Stimulated activated CD4-positive, alpha-beta T cell treated with anti-CD3 and anti-CD28 coated beads, Interleukin-12 subunit alpha, Interleukin-12 subunit beta, amount 100 ng/mL, for 24 hours (primary cell): ENCODE measurements at places on chromosomes 1 and 21.

DNA sequence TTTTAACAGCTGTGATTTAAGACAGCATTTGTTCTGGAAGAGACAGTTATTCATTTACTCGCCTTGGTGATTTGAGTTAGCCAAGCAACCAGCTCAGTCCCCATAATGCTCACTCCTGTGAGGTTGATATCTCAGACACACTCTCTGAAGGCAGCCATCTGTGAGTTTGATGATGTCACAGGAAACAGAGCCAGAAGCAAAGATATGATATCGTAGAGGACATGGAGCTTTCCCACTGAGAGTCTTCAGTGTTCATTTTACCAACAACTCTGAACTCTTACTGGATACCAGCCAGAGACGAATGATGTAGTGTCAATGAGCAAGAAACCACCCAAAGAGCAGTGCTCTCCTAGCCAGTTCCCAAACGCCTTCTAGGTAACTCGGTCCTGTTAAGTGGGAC is 219.4 kb downstream of the SLC35F3 start:
- no peak for DNase-seq

- DNase-seq = no peak
Measured at GRCh38 chr1:110393691-110394492, 3.1 kb upstream of the SLC16A4 start.

- peak; percentile 10 for DNase-seq
Measured at GRCh38 chr1:15848143-15848928, 829 bp downstream of the SPEN start.

- no peak for DNase-seq
Measured at GRCh38 chr21:46250146-46250725, 21.7 kb upstream of the LSS start.
